ENCODE measurements at places on chromosomes 4 and X. TPM values are rescaled to one million over a fixed set of nuclear protein-coding genes. Genes with fewer than 3 reads are reported as not detected.

SMC1A gene
- total RNA-seq: 104 TPM

DUX4 gene
- total RNA-seq: not detected

PWWP3B gene
- not detected for total RNA-seq

ADH6 gene
- not detected for total RNA-seq

NHSL2 gene
- 0.26 TPM for total RNA-seq

TBC1D25 gene
- 20.4 TPM for total RNA-seq
